Esophagus squamous epithelium (tissue), 5 donors: ENCODE measurements at places on chromosomes 12 and 14. TPM values are rescaled to one million over a fixed set of nuclear protein-coding genes. Genes with fewer than 3 reads are reported as not detected.

Gene FAM186B
- total RNA-seq: 0.19 TPM

Gene BDKRB2
- total RNA-seq: 31.2 TPM

Gene CTSG
- total RNA-seq: not detected

Gene SMOC1
- 1.1 TPM for total RNA-seq

Gene TMEM132C
- total RNA-seq: 0.45 TPM

Gene RFLNA
- 0.57 TPM for total RNA-seq

Gene SLC25A47
- not detected for total RNA-seq

Gene LGALS3
- 456 TPM for total RNA-seq

Gene KCNC2
- not detected for total RNA-seq

Gene CLEC6A
- not detected for total RNA-seq

Gene TDRD9
- total RNA-seq: 0.72 TPM

Gene GLT8D2
- 0.61 TPM for total RNA-seq

Gene MRPL51
- total RNA-seq: 36.3 TPM

Gene OVCH1
- not detected for total RNA-seq

Gene IRAK3
- 14.1 TPM for total RNA-seq

Gene RNF212B
- not detected for total RNA-seq

Gene KRT2
- 0.99 TPM for total RNA-seq

Gene FRMD6
- total RNA-seq: 98.1 TPM

Gene TPPP2
- not detected for total RNA-seq

Gene PDE3A
- total RNA-seq: 0.30 TPM
